Fibroblast of mammary gland (primary cell): ENCODE measurements at places on chromosomes 1 and 21.

DNA sequence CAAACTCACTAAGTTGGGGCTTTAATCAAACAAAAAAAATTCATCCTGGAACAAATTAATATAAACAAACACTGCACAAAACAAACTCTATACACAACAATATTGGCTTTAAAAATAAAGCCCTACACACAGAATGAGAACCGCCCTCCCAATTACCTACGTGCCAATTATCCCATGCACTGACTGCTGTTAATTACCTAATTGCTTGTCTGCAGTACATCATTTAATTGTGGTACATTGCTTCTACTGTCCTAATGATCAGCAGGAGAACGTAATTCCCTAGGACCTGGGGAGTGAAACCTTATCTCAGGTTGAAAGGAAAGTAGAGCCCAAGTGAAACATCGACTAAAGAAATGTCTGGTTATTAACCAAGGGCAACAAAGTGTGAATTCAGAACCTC is 364.5 kb downstream of the KCNH1 start:
- DNase-seq: no peak

DNA sequence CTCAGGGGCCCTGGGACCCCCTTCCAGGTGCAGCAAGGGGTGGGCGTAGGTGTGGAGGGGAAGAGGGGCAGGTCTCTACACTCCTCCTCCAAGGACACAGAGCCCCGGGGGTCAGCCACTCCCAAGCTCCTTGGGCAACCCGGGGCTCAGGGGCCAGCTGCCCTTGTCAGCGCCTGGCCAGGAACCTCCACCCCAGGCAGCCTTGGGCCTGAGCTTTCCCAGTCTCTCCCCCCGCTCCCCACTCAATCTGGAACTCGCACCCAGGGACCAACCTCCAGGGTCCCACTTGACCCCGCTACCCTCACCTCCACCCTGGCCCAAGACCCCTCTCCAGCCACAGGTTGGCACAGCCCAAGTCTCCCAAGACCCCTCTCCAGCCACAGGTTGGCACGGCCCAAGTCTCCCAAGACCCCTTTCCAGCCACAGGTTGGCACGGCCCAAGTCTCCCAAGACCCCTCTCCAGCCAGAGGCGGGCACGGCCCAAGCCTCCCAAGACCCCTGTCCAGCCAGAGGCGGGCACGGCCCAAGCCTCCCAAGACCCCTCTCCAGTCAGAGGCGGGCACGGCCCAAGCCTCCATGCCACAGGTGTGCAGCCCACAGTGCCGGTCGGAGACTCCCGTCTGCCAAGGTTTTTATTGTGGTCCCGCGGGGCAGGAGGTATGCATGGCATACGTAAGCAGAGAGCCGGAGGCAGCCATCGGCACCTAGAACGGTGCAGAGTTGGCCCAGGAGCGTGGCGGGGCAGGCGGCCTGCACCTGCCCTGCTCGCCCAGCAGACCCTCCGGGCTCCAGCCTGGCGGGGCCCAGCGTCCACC is 3.0 kb downstream of the TNFRSF4 start:
- DNase-seq: no peak

DNA sequence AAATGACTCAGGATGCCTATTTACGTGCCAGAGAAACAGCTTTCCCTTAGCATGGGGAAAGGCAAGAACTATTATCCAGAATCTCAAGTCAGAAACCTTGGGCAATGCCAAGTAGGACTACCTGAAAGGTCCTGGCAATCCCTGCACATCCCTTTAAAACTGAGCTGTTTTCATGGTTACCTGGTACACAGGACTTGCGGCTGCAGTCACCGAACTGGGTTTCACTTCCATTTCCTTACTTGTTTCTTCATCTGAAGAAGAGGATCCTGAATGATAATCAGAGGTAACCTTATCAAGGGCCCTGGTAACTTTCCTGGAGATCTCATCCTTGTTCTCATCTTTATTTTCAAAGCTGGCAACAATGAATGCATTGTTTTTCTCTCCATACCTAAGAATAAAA is 14.3 kb downstream of the BTG3 start:
- no peak for DNase-seq

GRCh38 chr1:213266983-213267772 is 216.1 kb downstream of the RPS6KC1 start:
- DNase-seq: no peak

- peak; percentile 48 for DNase-seq
Observed at GRCh38 chr21:16264319-16264718, 534.5 kb downstream of the USP25 start.

DNA sequence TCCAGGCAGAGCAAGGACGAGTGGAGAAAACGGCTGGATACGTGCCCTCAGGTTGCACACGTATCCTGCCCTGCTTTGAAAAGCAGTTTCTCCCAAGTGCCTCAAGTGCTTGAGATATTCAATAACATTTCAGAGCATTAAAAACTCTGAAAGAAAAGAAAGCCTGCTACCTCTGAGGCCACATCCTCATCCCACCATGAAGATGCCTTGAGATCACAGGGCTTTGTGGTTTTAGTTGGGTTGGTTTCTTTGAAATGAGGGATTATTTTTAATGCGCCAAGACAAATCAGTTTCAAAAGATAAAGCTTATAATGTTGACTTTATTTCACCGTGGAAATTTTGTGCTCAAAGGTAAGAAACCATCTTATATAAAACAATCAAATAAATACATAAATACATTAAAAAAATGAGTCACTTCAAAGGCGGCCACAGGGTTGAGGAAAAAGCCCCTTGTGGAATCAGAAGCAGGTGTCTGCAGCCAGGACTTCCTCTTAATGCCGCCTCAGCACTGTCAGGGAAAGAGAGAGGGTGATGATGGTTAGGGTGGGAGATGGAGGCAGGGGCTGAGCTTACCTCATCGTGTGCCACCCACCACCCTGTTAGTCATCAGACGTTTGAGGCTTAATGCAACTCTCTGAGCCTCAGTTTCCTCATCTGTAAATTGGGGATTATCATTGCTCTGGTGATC is 1.4 kb downstream of the NPPB start:
- DNase-seq: no peak

DNA sequence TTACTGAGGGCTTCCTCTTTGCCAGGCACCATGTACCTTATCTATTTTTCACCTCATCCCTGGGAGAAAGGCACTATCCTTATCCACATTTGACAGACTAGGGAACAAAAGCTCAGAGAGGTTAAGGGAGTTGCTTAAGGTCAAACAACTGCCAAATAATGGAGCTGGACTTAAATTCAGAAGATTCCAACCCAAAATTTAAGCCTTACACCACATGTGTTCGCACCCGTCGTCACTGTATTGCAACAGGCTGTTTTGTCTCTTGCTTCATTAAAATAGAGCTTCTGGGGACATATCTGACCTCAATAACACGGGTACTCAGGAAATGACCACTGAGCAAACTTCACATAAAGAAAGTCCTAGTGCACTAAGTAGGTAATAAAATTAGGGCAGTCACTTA is 62.0 kb downstream of the TRABD2B start:
- DNase-seq: peak; percentile 34

GRCh38 chr1:176954242-176954641 is 210.3 kb downstream of the ASTN1 start:
- DNase-seq: peak; percentile 16

DNA sequence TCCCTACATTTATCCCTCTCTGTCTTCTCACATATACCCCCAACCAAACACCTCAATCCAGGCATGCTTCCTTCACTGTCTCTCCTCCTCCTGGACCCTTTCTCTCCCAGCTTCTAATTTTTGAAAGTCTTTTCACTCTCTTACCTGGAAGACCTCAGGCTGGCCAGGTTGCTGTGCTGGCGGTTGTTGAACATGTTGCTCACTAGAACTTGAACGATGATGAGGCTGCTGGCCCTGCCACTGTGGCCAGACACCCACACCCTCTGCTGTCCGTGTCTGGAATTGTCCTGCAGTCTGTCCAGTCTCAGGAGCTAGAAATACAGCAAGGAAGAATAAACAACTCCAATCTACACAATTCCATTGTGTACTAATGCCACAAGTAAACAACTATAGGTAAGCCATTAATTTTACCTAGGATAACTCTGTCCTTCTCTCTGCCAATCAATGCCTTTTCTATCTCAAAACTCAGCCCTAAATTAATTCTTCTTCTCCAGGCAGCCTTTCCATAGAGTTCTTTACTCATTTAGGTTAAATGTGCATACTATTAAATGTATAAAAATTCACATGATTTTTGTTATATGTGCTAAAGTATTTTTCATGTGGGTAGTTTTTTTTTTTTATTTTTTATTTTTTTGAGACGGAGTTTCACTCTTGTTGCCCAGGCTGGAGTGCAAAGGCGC is 5.1 kb upstream of the CTSK start:
- DNase-seq: peak; percentile 77

DNA sequence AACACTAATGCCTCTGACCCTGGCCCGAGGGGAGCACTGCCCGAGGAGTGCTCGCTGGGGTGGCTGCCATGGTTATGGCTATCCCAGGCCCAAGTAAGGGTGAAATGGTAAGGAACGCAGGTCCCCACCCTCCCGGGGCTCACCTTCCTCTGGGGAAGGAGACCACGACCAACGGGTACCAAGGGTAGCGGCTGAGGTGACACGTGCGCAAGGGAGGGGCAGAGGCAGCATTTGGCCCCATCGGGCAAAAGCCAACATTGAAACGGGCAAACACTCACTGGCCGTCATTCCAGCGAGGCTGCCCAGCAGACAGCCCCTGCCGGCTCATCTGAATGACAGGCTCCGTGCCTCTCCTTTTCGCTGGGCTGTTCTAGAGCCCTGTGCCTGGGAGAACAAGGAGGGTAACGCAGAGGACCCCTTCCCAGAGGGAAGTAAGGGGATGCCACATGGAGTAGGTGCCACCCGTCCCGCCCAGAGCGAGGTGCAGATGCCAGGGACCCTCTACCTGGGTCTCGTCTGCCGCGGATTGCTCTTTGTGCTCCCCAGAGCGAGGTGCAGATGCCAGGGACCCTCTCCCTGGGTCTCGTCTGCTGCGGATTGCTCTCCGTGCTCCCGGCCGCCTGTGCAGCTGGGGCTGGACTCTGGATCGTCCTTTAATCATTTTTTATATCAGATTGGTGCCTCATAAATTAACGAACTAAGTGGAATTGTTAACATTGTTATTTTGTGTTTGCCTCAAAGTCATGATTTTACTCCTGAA is 16.2 kb downstream of the ACTRT2 start:
- no peak for DNase-seq

- DNase-seq: no peak
Observed at GRCh38 chr1:209421978-209422680, 161.4 kb upstream of the CAMK1G start.

DNA sequence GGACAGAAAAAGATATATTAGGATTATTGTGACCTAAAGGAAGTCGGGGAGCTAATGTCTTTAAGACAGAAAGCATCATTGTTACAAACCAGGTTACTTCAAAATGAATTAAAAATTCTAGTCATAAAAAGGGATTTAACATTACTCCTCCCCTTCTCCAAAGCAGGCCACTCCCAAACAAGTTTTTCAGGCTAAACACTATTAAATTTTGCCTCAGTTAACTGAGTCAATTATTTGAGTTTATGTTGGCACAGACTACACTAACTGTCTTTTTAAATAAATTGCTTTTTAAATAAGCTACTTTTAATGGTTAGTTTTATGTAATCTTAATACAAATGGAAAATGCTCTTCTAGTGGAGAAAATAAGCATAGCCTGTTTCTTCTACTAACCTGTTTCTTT is 395.0 kb upstream of the DUSP10 start:
- DNase-seq: no peak

- no peak for DNase-seq
Observed at GRCh38 chr21:25688275-25689155, 46.2 kb downstream of the ATP5PF start.

DNA sequence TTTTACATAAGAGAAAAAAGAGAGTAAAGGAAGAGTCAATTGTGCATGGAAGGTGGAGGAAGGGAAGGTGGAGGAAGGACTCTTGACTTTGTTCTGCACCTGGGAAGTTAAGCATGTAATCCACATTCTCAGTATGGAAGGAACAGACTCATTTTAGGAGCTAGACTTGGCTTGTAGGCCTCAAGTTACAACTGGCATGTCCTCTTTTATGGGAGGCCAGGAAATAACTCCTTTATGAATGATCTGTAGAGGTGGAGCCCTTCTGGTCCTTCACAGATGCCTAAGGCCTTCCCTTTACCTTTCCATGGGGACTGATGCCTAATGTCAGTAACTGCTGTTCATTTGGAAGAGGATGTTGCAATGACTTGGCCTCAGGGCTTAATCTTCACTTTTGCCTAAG is 29.4 kb upstream of the CCSAP start:
- DNase-seq: no peak

GRCh38 chr1:229305392-229305791 is 34.5 kb downstream of the RAB4A start:
- DNase-seq: no peak

- DNase-seq: no peak
Observed at GRCh38 chr1:89743788-89744187, 77.0 kb upstream of the LRRC8D start.

DNA sequence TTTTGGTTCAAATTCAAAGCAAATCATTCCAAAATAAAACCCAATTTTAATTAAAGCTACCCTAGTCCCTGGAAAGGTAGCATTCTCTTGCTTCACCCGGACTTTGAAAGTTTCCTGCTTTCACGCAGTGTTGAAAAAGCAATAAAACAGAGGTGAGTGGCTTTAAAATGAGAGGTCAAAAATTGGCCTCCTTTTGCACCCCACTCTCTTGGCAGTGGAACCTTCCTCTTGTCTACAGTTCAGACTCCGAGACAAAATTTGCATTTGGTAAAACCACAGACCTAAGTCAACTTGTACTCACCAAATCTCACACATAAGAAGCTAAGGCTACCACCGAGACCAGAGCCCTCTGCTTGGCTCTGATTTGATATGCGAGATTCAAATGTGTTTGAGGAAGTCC is 252.7 kb downstream of the TTLL7 start:
- no peak for DNase-seq

DNA sequence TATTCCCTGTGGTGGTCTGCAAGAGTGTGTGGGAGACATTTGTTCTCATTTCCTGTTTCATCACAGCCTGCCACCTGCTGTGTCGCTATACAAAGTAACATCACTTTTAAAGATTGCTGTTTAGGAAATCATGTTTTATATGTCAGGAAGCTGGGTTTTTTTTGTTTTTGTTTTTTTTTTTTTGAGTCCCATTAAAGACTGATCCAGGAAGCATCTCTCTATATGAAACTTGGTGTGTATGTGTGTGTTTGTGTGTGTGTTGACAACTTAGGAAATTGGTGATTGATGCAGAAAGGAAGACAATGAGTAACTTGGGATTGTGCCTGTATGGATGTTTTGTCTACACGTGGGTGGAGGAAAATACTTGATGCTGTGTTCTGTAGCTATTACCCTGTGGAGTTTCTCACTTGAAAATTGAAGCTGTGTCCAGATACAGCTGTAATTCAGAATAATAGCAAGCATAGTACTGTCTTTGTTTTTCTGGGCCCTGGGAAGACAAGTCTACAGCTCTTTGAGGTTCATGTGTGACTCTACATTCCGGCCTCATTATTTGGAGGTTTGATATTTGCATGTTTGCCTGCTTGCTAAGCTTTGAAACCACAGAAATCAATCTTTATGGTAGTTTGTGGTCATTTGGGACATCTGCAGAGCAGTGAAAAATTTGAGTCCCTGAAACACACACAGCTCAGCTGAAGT is 47.9 kb downstream of the LAMC1 start:
- peak; percentile 93 for DNase-seq

- peak; percentile 28 for DNase-seq
Observed at GRCh38 chr1:205700865-205701401, 20.6 kb upstream of the SLC45A3 start.
